ENCODE measurements at places on chromosomes 4 and X. TPM values are rescaled to one million over a fixed set of nuclear protein-coding genes. Genes with fewer than 3 reads are reported as not detected.

The SUPT20HL2 gene
- total RNA-seq: not detected

The SH3RF1 gene
- 0.55 TPM for total RNA-seq

- no peaks in the 10 kb centered on the region for H3K4me1 ChIP-seq
- H3K27me3 ChIP-seq: peaks cover 2% of the 10 kb centered on the region
- no peak overlapping the region for H3K4me3 ChIP-seq
- no peak for DNase-seq
Measured at GRCh38 chrX:15059474-15059873, 186.3 kb downstream of the MOSPD2 start.

The ASIC5 gene
- not detected for total RNA-seq

DNA sequence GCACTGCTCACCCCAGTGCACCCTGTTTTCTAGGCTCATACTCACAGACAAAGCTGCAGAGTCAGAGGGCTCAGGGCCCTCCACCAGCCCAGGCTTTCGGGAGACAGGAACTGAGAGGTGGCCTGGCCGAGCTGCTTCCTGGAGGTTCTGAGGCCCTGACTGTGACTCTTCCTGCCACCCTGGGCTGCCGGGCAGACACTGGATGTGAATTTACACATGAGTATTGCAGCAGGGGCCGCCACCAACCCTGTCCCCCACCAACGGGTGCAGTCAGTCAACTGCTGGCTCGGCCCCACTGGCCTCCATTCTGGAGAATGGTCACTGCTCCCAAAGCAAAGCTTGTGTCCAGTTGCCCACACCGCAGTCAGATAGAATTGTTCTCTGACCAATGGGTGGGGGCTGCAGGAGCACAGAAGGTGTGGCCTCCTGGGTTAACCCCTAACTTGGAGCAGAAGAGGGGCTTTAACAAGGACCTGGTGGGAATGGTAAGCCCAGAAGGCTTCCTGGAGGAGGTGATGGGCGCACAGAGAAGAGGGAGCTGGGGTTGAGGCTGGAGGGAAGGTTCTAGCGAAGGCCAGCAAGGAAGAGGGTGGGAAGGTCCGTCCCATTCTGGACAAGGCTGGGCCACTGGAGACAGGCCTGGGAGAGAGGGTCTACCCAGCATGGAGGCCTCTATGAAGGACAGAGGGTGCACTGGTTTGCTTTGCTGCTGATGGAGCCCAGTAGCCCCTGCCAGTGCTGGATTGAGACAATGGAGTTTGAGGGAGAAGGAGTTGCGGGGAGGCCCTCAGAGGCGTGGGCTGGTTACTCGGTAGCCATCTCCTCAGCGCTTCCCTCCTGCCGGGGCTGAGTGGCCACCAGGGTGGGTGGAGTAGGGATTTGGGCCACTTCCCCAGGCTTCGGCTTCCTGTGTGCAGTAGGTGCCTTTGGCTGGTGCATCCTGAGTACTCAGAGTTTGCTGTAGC lies 135.3 kb downstream of the CPZ start:
- H3K27me3 ChIP-seq: no peaks in the 10 kb centered on the region
- H3K4me3 ChIP-seq: no peak overlapping the region
- H3K4me1 ChIP-seq: no peaks in the 10 kb centered on the region
- DNase-seq: no peak
- no peaks in the 10 kb centered on the region for H3K36me3 ChIP-seq

The UCHL1 gene
- total RNA-seq: 3.5 TPM

GRCh38 chrX:71989768-71990426 lies 79.3 kb downstream of the NHSL2 start:
- DNase-seq: no peak
- H3K27ac ChIP-seq: no peak overlapping the region
- no peaks in the 10 kb centered on the region for H3K36me3 ChIP-seq

DNA sequence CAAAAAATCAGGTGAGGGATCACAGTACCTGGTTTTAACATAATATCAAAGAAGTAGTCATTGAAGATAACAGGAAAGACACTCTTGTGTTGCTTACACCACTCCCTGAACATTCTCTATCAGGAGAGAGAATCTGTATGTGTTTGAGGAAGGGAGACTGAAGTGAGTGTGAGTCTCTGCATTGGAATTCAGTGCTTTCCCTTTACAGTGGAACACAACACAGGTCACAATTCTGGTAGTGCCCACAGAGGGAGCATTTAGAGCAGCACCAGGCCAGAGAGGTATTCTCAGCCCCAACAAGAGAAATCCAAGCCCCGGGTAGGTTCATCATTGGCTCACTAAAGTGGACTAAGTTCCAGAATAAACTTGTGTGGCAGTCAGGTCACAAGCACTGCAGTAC lies 64.7 kb upstream of the UBQLN2 start:
- no peak overlapping the region for H3K27ac ChIP-seq
- no peak overlapping the region for H3K4me3 ChIP-seq
- no peak for DNase-seq
- H3K4me1 ChIP-seq: peaks cover 5% of the 10 kb centered on the region
- H3K27me3 ChIP-seq: no peaks in the 10 kb centered on the region
- H3K36me3 ChIP-seq: peaks cover 22% of the 10 kb centered on the region

DNA sequence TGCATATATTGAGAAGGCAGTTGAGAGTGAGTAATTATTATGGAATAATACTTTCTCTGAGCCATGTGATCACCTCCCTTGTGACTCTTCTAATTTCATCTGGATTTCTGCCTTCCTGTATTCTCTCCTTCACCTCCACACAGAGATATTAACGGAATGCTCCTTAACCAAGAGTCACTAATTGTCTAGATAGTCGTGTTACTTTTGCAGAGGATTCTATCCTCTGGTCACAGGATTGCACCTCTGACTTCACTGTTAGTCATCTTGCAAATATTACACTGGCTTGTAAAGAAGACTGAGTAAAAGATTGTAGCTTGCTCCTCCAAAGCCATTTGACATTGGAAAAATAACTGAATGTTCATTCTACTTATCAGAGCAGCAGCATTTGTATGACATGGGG lies 160.9 kb downstream of the SH2D1A start:
- H3K27ac ChIP-seq: no peak overlapping the region
- no peaks in the 10 kb centered on the region for H3K27me3 ChIP-seq
- peaks cover under 1% of the 10 kb centered on the region for H3K4me1 ChIP-seq

- H3K36me3 ChIP-seq: no peaks in the 10 kb centered on the region
- no peak overlapping the region for H3K4me3 ChIP-seq
- H3K27ac ChIP-seq: no peak overlapping the region
- peaks cover 26% of the 10 kb centered on the region for H3K27me3 ChIP-seq
- H3K4me1 ChIP-seq: peaks cover 3% of the 10 kb centered on the region
Measured at GRCh38 chr4:73866246-73866645, 2.9 kb upstream of the CXCL1 start.

GRCh38 chrX:150202641-150203247 lies 160.4 kb upstream of the MAMLD1 start:
- DNase-seq: no peak
- H3K27ac ChIP-seq: no peak overlapping the region
- H3K36me3 ChIP-seq: no peaks in the 10 kb centered on the region
- H3K4me1 ChIP-seq: peaks cover 5% of the 10 kb centered on the region

- H3K4me1 ChIP-seq: no peaks in the 10 kb centered on the region
- H3K27me3 ChIP-seq: no peaks in the 10 kb centered on the region
- DNase-seq: no peak
Measured at GRCh38 chr4:125849869-125850268, 535.1 kb downstream of the FAT4 start.

GRCh38 chr4:27007507-27007906 lies 146.9 kb downstream of the STIM2 start:
- no peak overlapping the region for H3K27ac ChIP-seq
- no peak for DNase-seq
- H3K27me3 ChIP-seq: no peaks in the 10 kb centered on the region
- peaks cover 49% of the 10 kb centered on the region for H3K4me1 ChIP-seq
- peaks cover 8% of the 10 kb centered on the region for H3K36me3 ChIP-seq

The RHOXF1 gene
- not detected for total RNA-seq

DNA sequence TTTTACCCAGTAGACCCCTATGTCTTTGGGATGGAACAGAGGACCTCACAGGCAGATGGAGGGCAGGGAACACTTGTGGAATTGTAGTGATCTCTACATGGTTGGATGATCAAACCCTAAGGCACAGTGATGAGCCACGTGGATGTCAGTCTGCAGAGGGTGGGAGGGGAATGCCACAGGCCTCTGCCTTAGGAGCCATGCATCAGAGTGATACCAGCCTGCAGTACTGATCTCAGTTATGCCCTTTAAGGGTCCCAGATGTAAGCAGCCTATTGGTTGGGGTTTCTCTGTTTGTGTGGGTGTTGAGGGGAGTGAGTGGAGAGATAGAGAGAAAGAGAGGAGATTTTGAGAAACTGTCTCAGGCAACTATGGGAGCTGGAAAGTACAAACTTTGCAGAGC lies 39.9 kb upstream of the XAGE1B start:
- no peaks in the 10 kb centered on the region for H3K36me3 ChIP-seq
- DNase-seq: peak; percentile 6
- no peak overlapping the region for H3K4me3 ChIP-seq
- H3K4me1 ChIP-seq: peaks cover 4% of the 10 kb centered on the region

- no peaks in the 10 kb centered on the region for H3K36me3 ChIP-seq
- H3K4me1 ChIP-seq: peaks cover 27% of the 10 kb centered on the region
- H3K27me3 ChIP-seq: no peaks in the 10 kb centered on the region
- no peak overlapping the region for H3K27ac ChIP-seq
- no peak for DNase-seq
- H3K4me3 ChIP-seq: peak overlapping the region; percentile 29
Measured at GRCh38 chrX:124395145-124395880, 49.0 kb downstream of the SH2D1A start.

DNA sequence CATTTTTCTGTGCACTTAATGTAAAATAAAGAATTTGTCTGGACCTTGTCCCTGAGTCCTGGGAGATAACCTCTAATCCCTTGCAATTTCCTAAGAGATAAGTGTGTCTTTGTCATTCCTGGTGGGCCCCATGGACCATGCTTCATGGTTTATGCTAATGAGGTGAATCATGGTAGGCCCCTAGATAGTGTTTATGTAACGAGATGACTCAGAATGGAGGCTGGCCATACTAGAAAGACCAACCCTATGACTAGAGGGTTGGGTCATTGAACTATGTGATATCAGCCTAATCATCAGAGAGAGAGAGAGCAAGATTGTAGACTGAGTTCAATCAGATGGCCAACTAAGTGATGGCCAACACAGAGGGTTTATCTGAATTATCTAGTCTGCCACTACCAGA lies 64.2 kb upstream of the NHSL2 start:
- no peak for DNase-seq
- no peaks in the 10 kb centered on the region for H3K36me3 ChIP-seq
- H3K27me3 ChIP-seq: no peaks in the 10 kb centered on the region
- H3K4me1 ChIP-seq: no peaks in the 10 kb centered on the region
- H3K4me3 ChIP-seq: no peak overlapping the region

- no peak for DNase-seq
- H3K27me3 ChIP-seq: no peaks in the 10 kb centered on the region
- H3K4me1 ChIP-seq: no peaks in the 10 kb centered on the region
- no peak overlapping the region for H3K4me3 ChIP-seq
Measured at GRCh38 chr4:179597301-179597700, 2155.1 kb upstream of the AGA start.

- no peak for DNase-seq
- H3K4me1 ChIP-seq: no peaks in the 10 kb centered on the region
- H3K27me3 ChIP-seq: no peaks in the 10 kb centered on the region
Measured at GRCh38 chrX:95063554-95063953, 1389.5 kb downstream of the FAM133A start.

The ASB11 gene
- total RNA-seq: not detected

GRCh38 chr4:150150629-150151062 lies 72.4 kb downstream of the DCLK2 start:
- no peak for DNase-seq
- H3K36me3 ChIP-seq: no peaks in the 10 kb centered on the region
- H3K27ac ChIP-seq: no peak overlapping the region
- no peak overlapping the region for H3K4me3 ChIP-seq
- H3K27me3 ChIP-seq: peaks cover 9% of the 10 kb centered on the region
- no peaks in the 10 kb centered on the region for H3K4me1 ChIP-seq

GRCh38 chrX:10169175-10169574 lies 12.4 kb downstream of the CLCN4 start:
- H3K4me1 ChIP-seq: no peaks in the 10 kb centered on the region
- no peak overlapping the region for H3K27ac ChIP-seq
- no peak for DNase-seq
- no peaks in the 10 kb centered on the region for H3K36me3 ChIP-seq

The SLC25A5 gene
- 846 TPM for total RNA-seq

The MAGEA10 gene
- not detected for total RNA-seq

DNA sequence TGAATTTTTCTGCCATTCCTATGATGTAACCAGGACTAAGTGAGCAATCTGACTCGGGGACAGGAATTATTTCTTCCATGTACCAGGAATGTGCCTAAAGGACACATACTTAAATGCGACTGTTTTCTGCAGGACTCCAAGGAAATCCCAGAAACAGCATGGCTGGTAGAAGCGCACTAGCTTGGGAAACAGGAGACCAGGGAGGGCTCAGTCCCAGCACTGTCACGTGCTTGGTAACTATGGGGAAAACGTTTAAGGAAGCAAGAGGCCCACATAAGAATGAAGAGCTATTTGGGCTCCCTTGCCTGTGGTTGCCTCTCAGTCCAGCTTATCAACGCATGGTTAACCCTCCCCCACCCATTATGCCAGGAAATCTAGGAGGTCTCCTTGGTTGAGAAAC lies 19.6 kb downstream of the MPP1 start:
- DNase-seq: no peak
- no peaks in the 10 kb centered on the region for H3K27me3 ChIP-seq
- H3K36me3 ChIP-seq: peaks cover 3% of the 10 kb centered on the region
- peaks cover 15% of the 10 kb centered on the region for H3K4me1 ChIP-seq
- no peak overlapping the region for H3K27ac ChIP-seq

DNA sequence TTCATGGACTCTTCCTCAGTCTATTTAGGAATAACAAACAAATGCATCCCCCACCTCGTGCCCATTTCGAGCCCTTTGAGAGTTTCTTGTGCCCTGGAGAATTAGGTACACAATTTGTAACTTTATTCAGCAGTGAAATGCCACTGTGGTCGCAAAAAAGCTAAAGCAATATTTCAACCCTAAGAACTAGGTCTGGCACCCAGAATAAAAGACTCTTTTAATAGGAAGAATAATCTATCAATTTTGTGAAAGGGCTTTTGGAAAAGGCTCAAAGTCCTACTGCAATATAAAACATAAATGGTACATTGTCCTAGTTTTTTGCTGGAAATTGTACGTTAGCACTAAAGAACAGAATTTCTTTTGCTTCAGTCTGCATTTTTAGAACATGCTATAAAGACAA lies 304.6 kb upstream of the TENM3 start:
- no peaks in the 10 kb centered on the region for H3K36me3 ChIP-seq
- no peak for DNase-seq
- no peaks in the 10 kb centered on the region for H3K4me1 ChIP-seq
- no peaks in the 10 kb centered on the region for H3K27me3 ChIP-seq
- H3K4me3 ChIP-seq: no peak overlapping the region

DNA sequence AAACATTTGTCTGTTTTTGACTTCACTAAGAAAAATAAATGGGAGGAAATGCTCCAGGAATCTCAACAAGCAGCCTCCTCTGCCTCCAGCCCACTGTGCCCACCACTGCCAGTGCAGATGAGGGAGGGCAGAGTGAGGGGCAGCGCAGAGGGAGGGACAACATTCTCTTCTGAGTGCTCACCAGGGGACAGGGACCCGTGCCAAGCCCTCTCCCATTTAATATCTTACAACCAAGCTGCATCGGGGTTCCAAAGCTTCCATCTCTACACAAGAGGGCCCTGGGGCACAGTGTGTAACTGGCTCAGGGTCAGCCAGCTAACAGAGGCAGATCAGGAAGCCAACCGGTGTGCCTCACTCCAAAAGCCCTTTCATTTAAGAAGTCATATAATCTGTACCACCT lies 120.4 kb downstream of the NSUN7 start:
- H3K4me1 ChIP-seq: no peaks in the 10 kb centered on the region
- no peak overlapping the region for H3K27ac ChIP-seq
- no peak for DNase-seq
- no peaks in the 10 kb centered on the region for H3K36me3 ChIP-seq
- H3K4me3 ChIP-seq: no peak overlapping the region
- H3K27me3 ChIP-seq: no peaks in the 10 kb centered on the region

- H3K27me3 ChIP-seq: no peaks in the 10 kb centered on the region
- peak; percentile 39 for DNase-seq
- no peak overlapping the region for H3K27ac ChIP-seq
Measured at GRCh38 chr4:14196131-14196530, 568.6 kb upstream of the BOD1L1 start.

Measured in activated naive CD4-positive, alpha-beta T cell treated with anti-CD3 and anti-CD28 coated beads for 36 hours (primary cell).